ENCODE measurements at places on chromosomes 5 and 9.

- DNase-seq = no peak
These were observed 186.0 kb downstream of the DTWD2 start for GRCh38 chr5:118802335-118802734.

DNA sequence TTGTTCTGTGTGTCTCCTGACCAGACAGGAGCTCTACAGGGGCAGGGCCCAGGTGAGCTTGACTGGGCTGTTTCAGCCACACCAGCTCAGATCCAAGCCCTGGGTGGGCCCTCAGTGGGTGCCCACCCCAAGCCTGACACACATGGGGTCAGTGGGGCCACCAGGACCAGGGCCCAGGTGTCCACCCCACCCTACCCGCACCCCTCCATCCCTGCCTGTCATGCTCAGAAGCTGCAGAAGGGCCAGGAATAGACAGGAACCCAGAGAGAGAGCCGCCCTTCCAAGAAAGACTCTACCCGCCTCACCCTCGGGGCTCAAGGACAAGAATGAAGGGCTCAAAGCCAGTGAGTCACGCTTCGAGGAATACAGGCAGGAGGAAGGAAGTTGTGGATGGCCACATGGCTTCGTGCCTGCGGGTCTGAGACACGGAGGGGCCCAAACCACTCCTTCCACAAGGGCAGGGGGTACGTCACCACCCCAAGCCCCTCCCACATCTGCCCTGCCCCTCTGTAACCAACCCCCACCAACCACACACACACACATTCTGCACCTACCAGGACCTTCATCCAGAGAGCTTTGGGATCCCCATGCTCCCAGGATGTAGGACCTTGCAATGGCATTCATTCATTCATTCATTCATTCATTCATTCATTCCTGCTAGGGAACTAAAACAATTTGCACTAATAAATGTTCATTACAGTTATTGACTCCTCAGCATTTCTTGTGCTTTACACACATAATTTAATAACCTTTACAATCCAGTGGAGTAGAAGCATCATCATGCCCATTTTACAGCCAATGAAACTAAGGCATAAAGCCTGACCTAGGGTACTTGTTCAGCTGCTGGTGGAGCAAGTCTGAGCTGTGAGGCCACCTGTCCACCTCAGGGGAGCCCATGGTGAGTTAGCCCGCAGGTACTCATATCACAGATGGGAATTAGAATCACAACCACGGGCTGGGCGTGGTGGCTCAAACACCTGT lies 55.9 kb upstream of the STXBP1 start:
- peak; percentile 95 for DNase-seq

- DNase-seq = peak; percentile 91
These were observed 182.8 kb upstream of the TARS1 start for GRCh38 chr5:33257807-33258429.

DNA sequence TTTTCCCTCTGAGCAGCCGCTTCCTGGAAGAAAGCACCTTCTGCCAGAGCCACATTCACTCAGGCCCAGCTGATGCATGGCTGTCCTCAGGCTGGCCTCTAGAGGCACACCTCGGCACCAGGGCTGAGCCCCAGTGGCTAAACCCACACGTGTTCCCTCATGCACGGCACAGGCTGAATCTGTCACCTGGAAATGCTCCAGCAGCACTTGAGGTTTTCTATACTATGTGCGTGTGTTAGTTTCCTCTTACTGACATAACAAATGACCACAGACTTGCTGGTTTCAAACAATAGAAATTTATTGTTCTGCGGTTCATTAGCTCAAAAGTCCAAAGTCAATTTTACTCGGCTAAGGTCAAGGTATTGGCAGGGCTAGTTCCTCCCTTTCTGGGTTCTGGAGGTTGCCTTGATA lies 141.4 kb downstream of the LRRC70 start:
- DNase-seq = peak; percentile 4

- no peak for DNase-seq
These were observed 18.8 kb downstream of the KLF9 start for GRCh38 chr9:70395652-70396051.

All from astrocyte of the spinal cord (primary cell).